ENCODE measurements at places on chromosomes 3 and 15. TPM values are rescaled to one million over a fixed set of nuclear protein-coding genes. Genes with fewer than 3 reads are reported as not detected.

DNA sequence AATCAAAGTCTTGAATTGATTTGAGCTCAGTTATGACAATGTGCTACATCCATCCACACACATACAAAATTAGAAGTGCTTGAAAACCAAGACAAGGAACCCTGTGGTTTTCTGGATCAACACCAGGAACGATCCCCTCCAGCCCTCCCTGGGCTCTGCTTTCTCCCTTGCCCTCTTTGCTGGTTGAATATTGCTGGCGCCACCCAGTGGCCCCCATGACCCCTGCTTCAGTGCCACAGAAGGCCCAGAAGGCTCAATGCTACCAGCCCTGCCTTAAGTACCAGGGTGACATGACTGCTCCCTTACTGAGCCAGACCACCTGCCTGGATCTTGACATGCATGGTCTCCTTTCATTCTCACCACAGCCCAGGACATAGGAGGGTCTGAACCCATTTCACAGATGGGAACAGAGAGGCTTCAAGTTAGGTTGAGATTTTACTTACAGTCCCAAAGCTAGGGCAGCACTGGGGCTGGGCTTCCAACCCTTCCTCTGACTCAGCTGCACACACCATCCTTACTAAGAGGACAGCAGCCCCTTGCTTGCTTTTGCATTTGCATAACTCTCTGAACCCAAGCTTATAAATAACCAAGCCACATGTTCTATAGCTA, 15.0 kb downstream of the IL12A start:
- no peak for DNase-seq

DNA sequence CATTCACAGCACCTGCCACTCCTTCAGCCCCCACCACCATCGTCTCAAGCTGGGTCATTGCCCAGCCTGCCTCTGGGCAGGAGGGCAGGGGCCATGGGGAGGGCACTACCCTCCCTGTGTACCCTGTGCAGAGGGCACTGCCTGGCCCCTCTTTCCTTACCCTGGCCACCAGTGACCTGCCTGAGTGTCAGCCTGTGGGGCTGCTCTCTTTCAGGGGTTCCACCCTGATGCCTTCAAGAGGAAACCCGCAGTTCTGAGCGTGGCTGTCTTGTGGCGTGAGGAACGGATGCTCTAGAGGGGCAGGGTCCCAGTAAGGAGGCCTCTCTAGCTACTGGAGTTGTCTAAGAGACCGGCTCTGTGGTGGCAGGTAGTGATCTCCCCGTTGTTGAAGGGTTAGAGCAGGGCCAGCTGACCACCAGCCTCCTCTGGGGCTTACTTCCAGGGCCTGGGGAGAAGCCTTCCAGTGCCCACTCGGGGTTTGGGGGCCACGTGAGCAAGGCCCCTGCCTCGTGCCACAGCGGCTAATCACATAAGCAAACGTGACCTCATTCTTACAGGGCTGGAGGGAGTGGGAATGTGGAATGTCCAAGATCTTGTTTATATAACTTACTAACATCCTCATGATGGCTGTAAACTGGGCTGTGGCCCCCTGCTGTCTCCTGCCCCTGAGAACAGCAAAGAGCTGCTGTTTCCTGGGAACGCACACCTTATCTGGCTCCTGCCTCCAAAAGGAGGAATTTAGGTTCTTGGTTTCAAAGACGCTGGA, 31.4 kb upstream of the SEC13 start:
- no peak for DNase-seq

DNA sequence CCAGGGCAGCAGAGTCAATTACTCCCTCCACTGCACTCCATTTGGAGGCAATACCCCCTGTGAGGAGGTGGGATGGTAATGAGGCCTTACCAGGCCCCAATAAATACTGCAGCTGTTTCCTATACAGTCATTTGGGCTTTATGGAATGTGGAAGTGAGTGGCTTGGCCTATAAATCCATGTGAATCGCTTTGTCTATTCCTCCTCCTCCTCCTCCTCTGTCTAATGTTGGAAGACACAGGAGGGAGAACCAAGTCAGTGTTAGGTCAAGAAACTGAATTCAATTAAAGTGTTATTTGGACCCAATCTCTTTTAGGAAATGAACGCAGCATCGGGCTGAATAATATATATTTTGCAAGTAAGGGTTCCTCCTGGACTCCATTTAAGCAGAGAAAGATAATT, 17.3 kb upstream of the SRGAP3 start:
- no peak for DNase-seq

- no peak for DNase-seq
These were observed 10.8 kb downstream of the CTSH start for GRCh38 chr15:78933823-78934654.

- DNase-seq: peak; percentile 29
These were observed 8.8 kb downstream of the GPR87 start for GRCh38 chr3:151307583-151308488.

- DNase-seq: no peak
These were observed 4.5 kb downstream of the PLXNB1 start for GRCh38 chr3:48425281-48425812.

The CCDC50 gene
- 141 TPM for total RNA-seq

The MAP6D1 gene
- 0.42 TPM for total RNA-seq

DNA sequence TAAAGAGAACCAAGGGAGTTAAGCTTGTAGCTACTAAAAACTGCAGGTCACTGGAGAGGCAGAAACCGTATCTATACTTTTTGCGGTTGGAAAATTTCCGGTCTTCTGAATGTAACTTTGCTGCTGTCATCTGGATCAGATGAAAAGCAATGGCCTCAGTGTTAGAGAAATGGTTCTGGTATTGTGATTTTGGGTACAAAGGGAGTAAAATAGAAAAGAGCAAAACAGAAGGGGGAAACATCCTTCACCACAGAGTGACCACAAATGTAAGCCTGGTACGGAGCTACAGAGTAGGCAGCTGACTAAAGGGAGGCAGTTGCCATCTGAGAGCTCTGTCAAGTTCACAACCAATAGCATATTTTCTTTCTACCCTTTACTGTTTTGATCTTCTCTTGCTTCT, 5.6 kb downstream of the CD96 start:
- no peak for DNase-seq

The ITIH1 gene
- not detected for total RNA-seq

DNA sequence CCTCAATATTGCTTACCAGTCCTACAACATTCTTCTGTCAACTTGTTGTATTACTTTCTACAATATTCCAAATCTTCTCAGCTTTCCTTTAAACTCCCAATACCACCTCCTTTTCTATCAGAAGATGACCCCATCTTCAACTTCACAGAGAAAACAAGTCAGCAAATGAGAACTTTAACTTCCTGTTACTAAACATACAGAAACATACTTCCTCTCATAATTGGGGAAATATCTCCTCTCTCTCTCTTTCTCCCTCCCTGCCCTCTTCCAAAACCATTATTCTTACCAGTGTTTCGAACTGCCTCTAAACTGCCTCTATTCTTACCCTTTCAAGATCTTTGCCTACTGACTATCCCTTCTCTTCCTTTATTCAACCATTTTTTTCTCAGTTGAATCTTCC, 1.8 kb upstream of the SNAP23 start:
- DNase-seq: no peak

DNA sequence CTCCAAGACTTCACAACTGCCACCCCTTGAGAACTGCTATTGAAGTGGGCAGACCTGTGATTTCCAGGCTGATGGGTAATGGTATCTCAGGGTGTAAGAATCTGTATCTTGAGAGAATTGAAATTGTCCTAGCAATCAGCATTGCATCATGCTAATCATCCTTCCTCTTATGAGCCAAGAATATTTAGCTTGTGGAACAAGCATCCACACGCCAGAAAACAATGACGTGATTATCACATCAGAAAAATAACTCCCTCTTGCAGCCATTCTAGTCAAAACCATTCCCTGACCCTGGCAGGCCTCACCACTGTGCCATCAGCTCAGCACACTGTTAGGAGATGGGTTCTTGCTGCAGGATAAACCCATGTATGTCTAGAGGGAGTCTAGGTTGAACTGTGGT, 6.7 kb downstream of the BCL2L10 start:
- DNase-seq: no peak

GRCh38 chr3:148711981-148712666, 14.4 kb downstream of the AGTR1 start:
- no peak for DNase-seq

The SLC24A5 gene
- not detected for total RNA-seq

- peak; percentile 77 for DNase-seq
These were observed 129.5 kb upstream of the SLCO3A1 start for GRCh38 chr15:91723959-91724358.

The ZCWPW2 gene
- 1.7 TPM for total RNA-seq

The TRIM71 gene
- not detected for total RNA-seq

The GPR62 gene
- 0.11 TPM for total RNA-seq

GRCh38 chr3:66593978-66594377, 93.2 kb upstream of the LRIG1 start:
- DNase-seq: no peak

The UBA3 gene
- total RNA-seq: 50.3 TPM

The PLA2G4D gene
- total RNA-seq: not detected

DNA sequence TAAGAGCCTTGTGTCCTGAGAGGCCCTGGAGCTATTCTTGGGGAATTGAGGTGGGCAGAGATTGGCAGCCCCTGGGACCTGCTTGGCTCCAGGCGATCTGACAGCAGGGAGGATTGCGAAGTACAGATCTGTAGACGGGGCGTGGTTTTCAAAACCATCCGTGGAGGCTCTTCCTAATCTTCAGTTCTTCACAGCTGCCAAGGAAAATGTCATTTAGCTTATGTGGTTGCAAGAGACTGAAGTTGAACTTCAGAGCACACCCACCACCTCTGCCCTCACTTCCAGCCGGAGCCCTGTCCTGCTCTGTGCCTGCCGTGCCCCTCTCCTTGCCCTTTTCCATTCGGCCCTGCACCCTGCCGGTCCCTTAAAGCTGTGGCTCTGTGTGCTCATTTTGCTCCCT, 12.9 kb downstream of the NISCH start:
- DNase-seq: no peak

- no peak for DNase-seq
These were observed 197.0 kb downstream of the KLF13 start for GRCh38 chr15:31523655-31524049.

The PTPRG gene
- total RNA-seq: 52.8 TPM

DNA sequence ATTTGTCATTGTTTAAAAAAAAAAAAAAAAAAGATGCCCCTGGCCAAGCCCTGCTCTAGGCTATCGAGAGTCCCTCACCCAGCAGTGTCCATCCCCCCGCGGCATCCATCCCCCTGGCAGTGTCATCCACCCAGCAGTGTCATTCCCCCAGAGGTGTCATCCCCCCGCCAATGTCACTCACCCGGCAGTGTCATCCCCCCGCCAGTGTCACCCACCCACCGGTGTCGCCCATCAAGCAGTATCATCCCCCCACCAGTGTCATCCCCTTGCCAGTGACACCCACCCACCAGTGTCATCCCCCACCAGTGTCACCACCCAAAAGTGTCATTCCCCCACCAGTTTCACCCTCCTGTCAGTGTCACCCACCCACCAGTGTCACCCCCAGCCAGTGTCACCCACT, 99.3 kb upstream of the PRR20G start:
- DNase-seq: no peak

DNA sequence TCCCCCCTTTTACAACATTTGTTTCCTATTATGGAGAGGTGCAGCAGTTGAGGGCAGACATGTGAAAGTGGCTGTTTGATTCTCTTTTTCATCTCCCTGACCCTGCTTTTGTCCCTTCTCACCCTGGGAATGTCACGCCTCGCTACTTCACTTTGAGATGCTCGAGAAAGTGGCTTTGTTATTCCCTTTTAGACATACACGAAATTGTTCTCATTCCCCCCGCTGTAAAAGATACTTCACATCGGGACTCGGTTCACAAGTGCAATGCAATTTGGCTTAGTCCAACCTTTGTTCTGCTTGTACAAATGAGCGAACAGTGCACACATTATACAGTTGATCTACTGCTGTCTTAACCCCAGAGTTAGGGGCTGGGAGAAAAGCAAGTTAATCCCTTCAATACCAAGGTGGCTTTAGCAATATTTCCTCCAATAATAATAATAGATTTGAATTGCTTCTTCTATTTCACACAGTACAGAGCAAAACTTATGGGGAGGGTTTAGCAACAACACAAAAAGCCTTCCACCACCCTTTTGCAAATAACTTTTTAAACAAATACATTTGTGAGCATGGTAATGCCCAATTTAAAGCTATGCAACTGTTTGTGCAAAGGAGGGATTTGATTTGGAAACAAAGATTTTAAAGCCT, 5.7 kb upstream of the FOXB1 start:
- DNase-seq: no peak

DNA sequence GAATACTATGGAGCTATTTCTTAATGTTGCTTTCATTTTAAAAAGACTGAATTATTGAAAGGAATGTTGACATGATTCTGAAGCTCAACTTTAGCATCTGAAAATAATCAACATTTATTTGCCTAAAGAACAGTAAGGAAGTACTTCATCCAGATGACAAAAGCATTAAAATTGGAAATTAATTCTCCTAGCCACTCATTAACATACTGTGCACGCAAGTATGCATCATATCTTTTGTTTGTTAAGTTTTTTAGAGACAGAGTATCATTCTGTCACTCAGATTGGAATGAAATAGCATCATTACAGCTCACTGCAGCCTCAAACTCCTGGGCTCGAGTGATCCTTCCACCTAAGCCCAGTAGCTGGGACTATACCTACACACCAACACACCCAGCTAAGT, 632.1 kb upstream of the ALCAM start:
- no peak for DNase-seq

- DNase-seq: no peak
These were observed 25.5 kb upstream of the PDHB start for GRCh38 chr3:58459160-58459559.

The COLQ gene
- 3.1 TPM for total RNA-seq

- no peak for DNase-seq
These were observed 1.7 kb downstream of the NCKIPSD start for GRCh38 chr3:48684054-48684349.

The ANKRD34C gene
- not detected for total RNA-seq

The SAMMSON gene
- total RNA-seq: 2.1 TPM

Data from esophagus muscularis mucosa (tissue), 4 donors.